Stimulated activated CD4-positive, alpha-beta T cell treated with anti-CD3 and anti-CD28 coated beads, Interleukin-12 subunit alpha, Interleukin-12 subunit beta, amount 100 ng/mL, for 4 hours (primary cell): ENCODE measurements at places on chromosomes 1 and 21.

- DNase-seq = no peak
These were observed 67.2 kb upstream of the RUNX3 start for GRCh38 chr1:24996983-24997893.

DNA sequence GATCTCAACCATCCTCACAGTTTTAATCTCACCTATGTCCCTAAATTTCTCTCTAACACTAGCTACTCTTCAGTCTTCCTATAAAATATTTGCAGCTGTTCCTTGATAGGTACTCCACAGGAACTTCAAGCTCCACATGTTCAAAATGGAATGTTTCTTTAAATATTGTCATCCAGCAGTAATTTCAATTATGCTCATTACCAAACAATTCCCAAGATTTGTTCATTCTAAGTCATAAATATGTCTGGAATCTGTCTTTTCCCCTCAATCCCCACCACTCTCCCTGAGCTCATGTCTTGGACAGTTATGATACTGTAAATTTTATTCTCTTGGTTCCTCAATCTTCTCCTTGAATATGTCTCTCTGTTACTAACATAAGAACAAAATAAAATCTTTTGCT, 214.4 kb downstream of the NRIP1 start:
- DNase-seq = no peak

- no peak for DNase-seq
These were observed 2.4 kb downstream of the CCDC17 start for GRCh38 chr1:45621501-45621836.

DNA sequence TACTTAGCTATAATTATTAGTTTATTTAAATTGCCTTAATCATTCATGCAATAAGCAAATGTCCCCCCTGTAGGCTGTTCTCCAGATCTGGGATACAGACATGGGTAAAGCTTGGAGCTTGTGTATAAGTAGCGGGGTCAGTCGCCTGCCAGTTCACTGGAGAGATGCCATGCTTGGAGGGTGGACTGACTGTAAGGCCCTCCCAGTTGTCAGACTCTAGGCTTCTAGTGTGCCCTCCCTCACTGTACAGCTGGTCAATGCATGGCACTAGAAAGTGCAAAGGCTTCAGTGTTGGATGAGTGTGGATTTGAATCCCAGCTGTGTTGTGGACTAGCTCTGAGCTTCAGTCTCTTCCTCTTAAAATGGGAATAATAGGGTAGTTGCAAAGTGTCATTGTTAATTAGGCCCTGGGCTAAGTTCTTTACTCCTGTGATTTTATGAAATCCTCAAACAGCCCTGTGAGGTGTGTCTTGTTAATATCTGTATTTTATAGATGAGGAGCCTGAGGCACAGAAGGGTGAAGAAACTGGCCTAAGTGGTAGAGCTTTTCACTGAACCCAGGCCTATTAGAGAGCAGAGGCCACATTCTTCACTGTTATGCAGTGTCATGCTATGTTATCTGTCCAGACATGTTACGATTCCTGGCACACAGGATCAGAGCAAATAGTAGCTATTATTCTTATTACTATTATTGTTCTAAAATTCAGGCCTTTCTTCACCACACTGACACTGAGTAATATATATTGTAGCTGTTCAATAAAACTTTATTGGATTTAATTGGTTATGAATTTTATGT, 85.9 kb downstream of the ROR1 start:
- no peak for DNase-seq

DNA sequence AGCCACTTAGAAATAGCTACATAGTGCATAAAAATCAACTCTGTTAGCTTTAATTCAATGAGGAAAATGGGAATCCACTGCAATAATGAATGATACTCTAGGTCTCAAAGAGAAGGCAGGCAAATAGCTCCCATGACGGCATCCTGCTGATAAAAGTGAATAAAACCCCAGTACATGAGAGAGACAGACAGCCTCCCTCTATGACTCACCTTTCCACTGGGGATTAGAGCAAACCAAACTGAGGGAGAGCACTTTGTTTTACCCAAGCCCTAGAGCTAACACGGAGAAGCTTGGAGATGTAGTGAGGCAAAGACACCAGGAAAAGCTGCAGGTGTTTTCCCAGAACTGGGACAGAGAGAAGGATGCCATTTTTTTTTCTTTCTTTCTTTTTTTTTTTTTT, 621.9 kb downstream of the LRRIQ3 start:
- DNase-seq = no peak

DNA sequence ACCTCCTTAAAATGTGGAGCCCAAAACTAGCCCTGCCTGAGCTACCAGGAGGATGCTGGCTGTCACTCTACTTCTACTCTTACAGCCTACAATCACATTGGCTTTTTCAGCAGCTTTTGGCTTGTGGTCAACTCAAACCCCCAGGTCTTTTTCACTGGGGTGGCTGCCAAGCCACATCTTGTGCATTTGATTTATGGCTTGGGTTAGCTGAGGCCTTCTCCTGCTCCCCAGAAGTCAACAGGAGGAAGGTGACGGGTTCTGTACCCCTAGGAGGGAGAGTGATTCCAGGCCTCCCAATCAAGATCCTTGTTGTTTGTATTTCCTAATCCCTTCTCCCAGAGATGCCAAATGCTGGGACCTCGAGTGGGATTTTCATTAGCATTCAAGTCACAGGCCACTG, 124.3 kb downstream of the LACTBL1 start:
- no peak for DNase-seq

DNA sequence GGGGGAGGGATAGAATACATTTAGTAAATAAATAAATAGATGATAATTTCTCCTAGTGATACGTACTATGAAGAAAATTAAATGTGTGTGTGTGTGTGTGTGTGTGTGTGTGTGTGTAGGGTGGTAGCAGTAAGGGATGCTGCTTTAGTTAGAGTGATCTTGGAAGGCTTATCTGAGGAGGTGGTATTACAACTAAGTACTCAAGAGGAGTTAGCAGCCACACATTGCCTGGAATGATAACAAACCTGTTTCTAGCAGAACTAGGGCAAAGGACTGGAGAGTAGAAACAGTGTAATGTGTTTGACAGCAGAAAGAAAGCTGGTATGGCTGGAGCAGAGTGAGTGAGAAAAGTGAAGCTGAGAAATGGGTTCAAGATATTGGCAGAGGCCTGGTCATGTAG, 58.3 kb upstream of the FASLG start:
- DNase-seq = no peak

GRCh38 chr1:53134961-53135734, 7.3 kb downstream of the SLC1A7 start:
- DNase-seq = no peak

DNA sequence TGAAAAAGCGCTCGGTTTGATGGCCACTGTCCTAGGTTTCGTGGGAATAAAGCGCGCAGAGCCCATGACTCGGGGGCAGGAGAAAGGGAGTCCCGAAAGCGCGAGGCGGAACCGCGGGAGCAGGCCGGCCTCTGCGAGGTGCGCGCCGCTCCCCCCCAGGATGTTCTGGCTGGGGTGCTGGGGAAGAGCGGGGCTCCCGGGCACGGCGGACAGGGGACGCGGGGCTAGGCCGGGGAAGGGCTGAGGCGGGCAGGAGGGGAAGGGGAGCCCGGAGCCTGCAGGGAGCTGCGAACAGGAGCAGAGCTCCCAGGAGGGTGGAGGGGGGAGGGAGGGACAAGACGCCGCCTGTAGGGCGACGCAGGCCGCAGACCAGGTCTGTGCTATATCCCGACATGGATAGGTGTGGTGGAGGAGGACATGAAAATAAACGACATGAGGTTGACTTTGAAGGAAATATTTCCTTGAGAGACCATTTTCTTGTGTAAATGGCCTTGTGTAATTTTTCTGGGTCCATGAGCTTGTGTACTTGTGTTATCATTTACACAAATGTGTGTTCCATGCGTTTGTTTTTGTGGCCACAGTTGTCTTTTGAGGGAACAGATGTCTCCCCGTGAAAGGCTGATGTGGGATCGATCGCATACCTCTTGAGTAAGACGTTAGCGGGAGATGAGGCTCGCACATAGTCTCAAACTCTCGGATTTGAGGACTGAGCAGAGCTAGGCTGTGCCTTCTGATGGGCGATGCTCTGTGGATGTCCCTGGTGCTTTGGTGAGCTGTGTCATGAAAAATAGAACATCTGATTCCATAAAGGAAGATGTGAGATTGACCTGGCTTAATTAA, 1.3 kb downstream of the PCNT start:
- DNase-seq = peak; percentile 27

DNA sequence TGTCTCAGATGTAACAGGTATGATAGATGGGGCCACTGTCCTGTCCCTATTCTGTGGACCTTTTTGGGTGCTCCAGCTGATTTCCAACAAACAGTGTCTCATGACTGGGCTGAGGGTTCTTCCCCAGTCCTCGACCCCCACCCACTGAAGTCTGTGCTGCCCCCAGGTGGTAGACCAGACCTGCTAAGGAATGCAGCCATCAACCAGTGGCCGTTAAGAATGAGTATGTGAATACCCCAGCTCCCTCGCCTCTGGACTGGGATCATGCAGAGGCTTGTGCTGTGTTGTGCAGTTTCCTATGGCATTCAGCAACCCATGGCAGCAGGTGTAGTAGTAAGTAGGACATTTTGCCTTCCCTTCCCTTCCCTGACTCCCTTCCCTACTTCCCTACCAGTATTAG, 183.1 kb upstream of the KAZN start:
- no peak for DNase-seq

DNA sequence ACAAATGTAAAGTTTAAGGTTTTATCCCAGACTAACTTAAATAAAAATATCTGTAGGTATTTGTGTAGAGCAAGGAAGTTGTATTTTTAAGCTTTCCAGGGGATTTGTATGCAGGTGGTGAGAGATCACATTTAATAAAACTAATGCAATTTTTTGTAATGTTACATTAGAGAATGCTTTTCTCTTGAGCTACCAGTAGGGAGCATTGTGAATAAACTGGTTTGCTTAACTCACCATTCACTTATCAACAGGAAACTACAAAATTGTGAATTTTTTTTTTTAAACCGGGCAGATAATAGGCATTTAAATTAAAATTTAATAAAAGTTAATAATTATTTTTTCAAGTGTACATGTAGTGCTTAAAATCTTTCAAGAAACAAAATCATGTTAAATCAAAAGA, 78.6 kb downstream of the IVNS1ABP start:
- DNase-seq = no peak

GRCh38 chr1:89633800-89634625, 1.1 kb downstream of the LRRC8C start:
- DNase-seq = peak; percentile 24

GRCh38 chr1:35046730-35047129, 15.0 kb upstream of the ZMYM6 start:
- no peak for DNase-seq

- no peak for DNase-seq
These were observed 5.9 kb upstream of the OLIG1 start for GRCh38 chr21:33063907-33064622.

- no peak for DNase-seq
These were observed 146.0 kb downstream of the RERE start for GRCh38 chr1:8671306-8671917.

DNA sequence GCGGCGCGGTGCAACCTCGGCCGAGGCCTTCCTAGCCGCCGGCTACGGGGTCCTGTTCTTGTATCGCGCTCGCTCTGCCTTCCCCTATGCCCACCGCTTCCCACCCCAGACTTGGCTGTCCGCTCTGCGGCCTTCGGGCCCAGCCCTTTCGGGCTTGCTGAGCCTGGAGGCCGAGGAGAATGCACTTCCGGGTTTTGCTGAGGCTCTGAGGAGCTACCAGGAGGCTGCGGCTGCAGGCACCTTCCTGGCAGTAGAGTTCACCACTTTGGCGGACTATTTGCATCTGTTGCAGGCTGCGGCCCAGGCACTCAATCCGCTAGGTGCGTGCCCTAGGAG, 379 bp downstream of the PPCS start:
- DNase-seq = peak; percentile 48

DNA sequence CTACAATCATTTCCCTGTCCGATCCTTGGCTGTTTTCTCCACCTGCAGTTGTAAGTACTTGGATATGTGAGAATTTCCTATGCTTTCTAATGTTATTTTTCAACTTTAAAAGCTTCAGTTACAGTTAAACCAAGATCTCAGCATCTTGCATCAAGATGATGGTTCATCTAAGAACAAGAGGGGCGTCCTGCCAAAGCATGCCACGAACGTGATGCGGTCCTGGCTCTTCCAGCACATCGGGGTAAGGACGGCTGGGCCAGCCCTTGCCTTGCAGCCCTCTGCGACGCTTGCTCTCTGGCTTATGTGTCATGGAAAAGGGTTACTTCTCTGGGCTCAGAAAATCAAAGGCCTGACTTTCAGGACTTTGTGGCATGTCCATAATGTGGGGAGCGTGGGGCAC, 46.8 kb downstream of the PKNOX1 start:
- no peak for DNase-seq

- DNase-seq = no peak
These were observed 185.6 kb upstream of the RUNX1 start for GRCh38 chr21:35234725-35235124.

DNA sequence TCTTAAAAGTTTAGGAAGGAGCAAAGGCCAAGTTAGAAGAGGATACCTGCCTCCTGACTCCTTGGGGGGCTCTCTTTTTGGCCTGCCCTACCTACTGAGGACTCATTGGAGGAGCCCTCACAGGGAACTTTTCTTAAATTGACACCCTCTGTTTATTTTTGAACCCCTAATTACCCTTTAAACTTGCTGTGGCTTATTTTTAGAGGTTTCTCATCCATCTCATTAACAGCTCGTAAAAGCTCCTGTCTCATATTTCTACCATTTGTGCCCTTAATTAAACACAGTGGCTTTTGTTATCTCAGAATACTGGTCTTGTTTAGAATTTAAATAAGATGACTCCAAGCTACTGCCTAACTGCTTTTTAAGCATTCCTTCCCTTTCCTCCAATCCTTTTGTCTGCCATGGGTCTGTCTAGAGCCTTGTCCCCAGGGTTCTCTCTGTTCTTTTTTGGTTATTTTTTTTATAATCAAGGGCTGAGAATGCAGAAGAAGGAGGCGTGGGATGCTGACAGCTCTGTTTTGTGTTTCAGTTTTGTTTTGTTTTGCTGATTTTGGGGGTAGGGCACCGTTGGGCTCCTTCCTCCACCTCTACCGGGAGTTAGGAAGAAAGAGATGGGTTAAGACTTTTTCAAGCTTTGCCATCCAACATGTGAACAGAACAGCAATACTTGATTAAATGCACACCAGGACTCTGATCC, 78.0 kb downstream of the SYT6 start:
- no peak for DNase-seq

- DNase-seq = no peak
These were observed 1358.5 kb downstream of the NCAM2 start for GRCh38 chr21:22356663-22357062.

DNA sequence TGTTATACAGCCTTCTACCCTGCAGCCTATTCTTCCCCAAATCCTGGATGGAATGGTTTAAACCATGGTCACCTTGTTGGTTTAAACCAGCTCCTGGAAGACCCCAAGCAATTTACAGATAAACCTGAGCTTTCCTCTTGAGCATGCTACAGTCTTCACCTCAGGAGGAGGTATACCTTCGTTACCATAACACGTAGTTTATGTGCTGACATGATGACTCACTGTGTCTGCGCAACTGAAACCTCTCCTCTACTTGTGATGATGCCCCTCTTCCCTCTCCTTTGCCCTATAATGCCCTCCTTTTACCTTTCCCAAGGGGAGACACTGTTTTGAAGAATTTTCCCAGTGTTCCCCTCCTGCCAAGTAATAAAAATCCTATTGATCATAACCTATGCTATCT, 457.3 kb upstream of the RGS18 start:
- DNase-seq = no peak
